ENCODE measurements at places on chromosomes 7 and 10. TPM values are rescaled to one million over a fixed set of nuclear protein-coding genes. Genes with fewer than 3 reads are reported as not detected.

The BICC1 gene
- total RNA-seq, result 204 TPM

The MTPN gene
- 180 TPM for total RNA-seq

The LEP gene
- 0.11 TPM for total RNA-seq

The CPA2 gene
- 0.43 TPM for total RNA-seq

The DOCK1 gene
- total RNA-seq, result 102 TPM

The SYT15 gene
- 0.26 TPM for total RNA-seq

The GPR146 gene
- 2.5 TPM for total RNA-seq
